ENCODE measurements at places on chromosomes 7 and 10.

- DNase-seq = no peak
Observed at GRCh38 chr10:126225672-126226008, 162.6 kb downstream of the ADAM12 start.

GRCh38 chr7:42035210-42035609 lies 201.8 kb downstream of the GLI3 start:
- DNase-seq = no peak

DNA sequence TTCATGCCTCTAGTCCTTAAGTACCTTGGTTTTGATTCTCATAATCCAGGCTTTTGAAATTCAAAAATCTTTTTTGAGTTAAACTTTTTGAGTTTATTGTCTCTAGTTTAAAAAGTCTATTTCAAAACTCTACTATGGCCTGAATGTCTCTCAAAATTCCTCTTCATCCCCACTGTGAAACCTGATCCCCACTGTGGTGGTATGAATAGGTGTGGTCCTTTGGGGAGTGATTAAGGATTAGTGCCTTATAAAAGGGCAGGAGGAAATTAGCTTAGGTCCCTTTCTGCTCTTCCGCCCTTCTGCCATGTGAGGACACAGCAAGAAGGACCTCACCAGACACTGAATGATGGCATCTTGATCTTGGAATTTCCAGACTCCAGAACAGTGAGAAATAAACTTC lies 44.1 kb upstream of the JAZF1 start:
- DNase-seq = no peak

- DNase-seq = no peak
Observed at GRCh38 chr10:77969114-77969513, 42.6 kb upstream of the DLG5 start.

DNA sequence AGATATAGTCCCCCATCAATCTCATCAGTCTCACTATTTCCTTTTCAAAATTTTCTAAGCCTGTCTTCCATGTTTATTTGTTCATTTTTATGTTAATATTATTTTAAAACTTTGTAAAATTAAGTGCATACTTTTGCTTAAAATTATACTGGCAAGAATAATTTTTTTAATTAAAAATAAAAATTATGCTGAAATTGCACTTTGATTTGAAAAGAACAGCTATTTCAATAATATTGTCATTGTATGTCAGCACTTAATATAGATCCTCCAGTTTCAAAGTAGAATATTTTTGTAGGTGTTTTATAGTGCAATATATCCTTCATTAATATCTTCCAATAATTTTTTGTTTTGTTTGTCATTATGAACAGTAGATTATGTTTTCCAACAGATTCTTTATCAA lies 99.0 kb upstream of the MAGI2 start:
- DNase-seq = no peak

- no peak for DNase-seq
Observed at GRCh38 chr10:124993736-124994451, 52.0 kb downstream of the ZRANB1 start.

GRCh38 chr7:80890426-80891258 lies 28.2 kb downstream of the SEMA3C start:
- DNase-seq = no peak

GRCh38 chr10:128630787-128631252 lies 504.6 kb upstream of the MKI67 start:
- no peak for DNase-seq

DNA sequence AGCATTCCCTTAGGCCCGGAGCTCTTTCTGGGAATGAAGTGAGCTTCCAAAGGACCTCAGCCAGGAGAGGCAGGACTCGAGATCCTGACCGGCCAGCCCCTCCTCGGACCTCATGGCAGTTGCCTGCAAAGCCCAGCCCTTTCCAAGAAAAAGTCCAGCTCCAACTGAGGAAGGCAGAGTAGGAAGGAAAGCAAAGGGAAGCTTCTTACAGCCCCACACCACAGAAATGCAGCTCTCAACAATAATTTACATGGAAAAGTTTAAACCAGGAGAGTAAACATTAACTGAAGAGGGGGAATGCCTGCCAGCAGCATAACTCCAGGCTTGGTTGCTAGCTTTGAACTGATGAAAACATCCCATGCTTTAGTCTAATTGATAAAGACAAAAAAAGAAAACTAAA lies 153.9 kb upstream of the PFKP start:
- no peak for DNase-seq

DNA sequence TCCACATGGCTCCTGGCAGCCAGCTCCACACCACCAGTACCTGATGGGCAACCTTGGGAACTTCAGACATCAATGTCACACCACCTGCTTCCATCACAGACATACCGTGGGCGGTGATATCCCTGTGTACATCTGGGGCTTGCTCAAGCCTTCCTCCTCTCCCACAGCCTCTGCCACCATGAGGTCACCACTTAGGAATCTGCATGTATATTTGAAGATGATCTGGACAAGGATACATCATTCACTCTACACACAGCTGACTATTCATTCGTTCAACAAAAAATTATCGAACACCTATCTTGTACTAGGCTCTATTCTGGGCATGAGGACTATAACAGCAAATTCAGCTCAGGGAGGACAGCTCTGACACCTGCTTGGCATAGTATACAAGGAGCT lies 6.8 kb downstream of the DLG5 start:
- DNase-seq = no peak

DNA sequence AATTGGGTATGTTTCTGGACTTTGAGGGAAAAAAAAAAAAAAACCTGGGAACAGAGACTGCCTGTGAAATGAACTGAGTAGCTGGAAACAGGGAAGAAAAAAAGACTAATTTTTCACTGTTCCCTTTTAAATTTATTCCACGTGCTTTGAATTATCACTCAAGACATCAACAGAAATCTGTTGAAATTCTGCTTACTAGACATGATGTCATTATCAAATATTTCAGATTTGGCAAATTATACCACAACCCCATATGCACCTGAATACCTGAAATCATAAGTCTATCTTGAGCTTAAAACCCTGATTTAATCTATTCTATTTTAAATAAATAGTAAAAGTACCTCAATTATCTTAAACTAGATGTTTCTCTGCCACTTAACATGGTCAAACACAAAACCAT lies 5.0 kb upstream of the REEP3 start:
- no peak for DNase-seq

- no peak for DNase-seq
Observed at GRCh38 chr7:20417260-20417659, 86.6 kb downstream of the ITGB8 start.

GRCh38 chr7:35356495-35356894 lies 102.6 kb upstream of the TBX20 start:
- no peak for DNase-seq

DNA sequence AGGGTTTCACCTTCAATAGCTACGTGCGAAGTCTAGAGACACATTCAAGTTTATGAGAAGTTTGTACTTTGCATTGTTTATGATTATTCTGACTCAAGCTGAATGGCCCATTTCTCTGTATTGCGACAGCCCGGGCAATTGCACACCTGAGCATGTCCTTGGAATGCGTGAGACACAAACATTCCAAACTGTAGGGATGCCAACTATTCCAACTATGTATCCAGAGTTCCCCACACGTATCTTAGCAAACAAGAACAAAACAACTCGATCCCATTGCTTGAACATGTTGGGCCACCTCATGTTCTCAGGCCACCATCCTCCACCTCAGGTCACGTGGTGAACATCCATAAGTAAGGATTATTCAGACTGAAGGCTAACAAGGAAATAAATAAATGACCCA lies 51.4 kb upstream of the EGFR start:
- no peak for DNase-seq

DNA sequence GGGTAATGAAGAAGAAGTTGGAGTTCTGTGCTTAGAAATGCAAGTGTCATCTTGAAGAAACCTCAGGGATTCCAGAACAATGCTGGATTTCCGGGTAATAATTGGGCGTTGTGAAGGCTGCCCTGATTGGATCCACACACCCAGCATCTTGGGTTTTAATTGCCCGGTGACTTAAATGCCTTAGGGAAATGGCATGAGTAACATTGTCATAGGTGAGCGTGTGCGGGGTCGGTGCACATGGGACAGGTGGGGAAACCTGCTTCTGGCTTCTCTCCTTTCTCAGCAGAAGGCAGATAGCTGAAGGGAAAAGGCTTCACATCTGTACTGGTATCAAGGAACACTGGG lies 15.2 kb upstream of the CAMK1D start:
- no peak for DNase-seq

- no peak for DNase-seq
Observed at GRCh38 chr7:87497482-87497881, 22.0 kb upstream of the ABCB4 start.

GRCh38 chr10:99337311-99337811 lies 8.2 kb downstream of the CNNM1 start:
- DNase-seq = no peak

GRCh38 chr10:62021128-62021665 lies 119.7 kb downstream of the ARID5B start:
- DNase-seq = no peak

GRCh38 chr7:123230147-123230546 lies 30.4 kb upstream of the SLC13A1 start:
- DNase-seq = no peak

DNA sequence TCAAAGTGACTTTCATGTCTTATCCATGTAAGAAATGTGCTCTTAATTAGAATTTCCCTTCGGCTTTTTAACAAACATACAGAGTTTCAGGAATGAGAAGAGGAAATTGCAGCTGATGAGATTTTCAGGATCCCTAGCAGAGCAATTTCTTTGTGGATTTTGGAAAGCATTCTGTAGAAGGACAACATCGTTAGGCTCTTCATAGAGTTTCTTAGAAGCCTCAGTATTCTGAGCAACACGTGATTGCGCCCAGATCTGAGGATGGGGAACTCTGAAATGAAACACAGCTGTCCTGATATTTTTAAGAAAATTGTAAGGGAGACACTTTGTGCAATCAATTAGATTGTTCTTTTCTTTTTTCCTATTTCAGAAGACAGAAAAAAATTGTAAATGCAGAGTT lies 85.8 kb downstream of the LHFPL3 start:
- no peak for DNase-seq

- DNase-seq = no peak
Observed at GRCh38 chr10:35546824-35547225, 58.3 kb upstream of the GJD4 start.

- no peak for DNase-seq
Observed at GRCh38 chr10:60042262-60042661, 135.9 kb upstream of the CCDC6 start.

- DNase-seq = no peak
Observed at GRCh38 chr7:42099470-42100155, 137.4 kb downstream of the GLI3 start.

DNA sequence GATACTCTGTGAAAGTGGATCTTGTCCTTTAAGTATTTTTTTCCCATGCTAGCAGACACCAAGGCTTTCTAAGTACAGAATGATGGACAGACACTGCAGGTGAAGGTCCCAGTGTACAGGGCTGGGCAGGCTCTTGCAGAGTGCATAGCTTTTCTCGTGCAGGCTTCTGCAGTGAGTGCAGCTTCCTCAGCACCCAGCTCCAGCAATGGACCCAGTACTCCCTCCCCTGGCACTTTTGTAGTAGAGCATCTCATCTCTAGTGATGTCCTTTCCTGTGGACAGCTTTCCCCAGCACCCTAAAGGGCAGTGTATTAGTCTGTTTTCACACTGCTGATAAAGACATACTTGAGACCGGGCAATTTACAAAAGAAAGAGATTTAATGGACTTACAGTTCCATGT lies 104.3 kb downstream of the CUL2 start:
- no peak for DNase-seq

GRCh38 chr7:116554911-116555310 lies 30.1 kb downstream of the CAV1 start:
- no peak for DNase-seq

DNA sequence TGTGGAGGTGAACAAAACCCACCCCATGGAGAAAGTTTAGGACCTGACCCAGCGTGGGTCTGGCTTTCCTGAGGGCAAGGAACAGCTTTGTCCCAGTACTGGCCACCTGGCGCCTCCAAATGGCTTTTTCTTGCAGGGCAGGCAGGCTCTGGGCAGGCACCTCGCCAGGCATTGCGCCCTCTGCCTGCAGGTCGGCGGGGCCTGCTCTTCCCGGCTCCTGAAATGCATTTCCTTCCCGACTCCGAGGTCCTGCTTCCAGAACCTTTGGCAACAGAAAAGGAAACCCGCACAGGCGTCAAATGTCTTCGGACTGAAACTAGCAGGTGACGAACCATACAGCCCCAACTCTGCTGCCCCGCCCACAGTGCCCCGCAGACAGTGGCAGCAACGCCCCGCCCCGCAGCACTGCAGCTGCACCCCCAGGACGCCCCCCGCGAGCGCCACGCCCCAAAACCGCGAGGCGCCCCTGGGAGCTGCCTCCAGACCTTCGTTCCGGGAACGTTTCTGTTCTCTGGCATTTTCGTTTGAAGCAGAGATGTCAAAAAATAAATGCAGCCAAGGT lies 65.5 kb downstream of the C10orf143 start:
- DNase-seq = no peak

DNA sequence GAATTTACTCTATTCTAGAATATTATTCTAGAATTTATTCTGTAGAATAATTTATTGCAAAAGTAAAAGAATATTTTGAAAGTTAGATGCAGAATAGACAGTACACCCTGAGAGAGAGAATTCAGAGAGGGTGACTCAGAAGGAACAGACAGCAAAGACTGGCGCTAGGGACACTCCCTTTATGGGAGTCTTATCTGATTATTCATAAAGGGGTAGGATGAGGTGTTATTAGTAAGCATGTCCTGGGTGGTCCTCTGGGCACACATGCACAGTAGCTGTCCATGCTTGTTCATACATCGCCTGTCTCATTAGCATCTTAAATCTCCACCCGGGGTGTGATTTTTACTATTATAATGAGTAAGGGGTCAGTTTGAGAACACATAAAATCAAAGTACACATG lies 100.1 kb downstream of the XPNPEP1 start:
- DNase-seq = no peak

DNA sequence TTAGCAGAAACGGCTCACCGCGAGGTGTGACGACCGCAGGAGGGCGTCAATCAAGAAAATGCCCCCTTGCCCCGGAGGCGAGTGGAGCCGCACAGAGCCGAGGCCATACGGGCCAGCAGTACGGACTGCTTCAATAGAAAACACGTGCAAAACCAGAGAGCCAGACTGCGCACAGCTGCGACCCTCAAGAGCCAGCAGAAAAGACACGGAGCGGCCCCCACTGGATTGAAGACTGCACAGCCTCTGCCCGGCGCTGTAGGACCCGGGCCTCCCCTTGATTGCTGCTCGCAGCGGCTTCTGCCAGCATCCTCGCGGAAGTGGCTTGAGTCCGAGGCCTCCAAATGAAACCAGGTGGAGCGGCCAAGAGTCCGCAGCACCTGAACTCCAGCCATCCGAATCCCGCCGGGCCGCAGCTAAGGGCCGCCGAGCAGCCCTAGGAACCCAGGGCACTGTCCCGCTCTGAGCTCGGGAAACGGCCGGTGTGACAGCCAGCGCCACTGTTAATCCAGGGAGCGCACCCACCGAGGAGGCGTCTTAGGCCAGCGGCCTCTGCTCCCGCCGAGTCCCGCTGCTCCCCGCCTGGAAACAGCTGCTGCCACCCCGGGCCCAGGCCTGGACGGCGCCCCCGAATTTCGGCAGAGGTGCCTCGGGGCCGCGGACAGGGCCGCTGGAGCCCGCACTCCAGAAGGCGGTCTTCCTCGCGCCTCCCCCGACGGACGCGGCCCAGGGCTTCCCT lies 660 bp upstream of the HHEX start:
- DNase-seq = no peak

All from activated CD8-positive, alpha-beta memory T cell treated with anti-CD3 and anti-CD28 coated beads for 48 hours (primary cell).